Bronchial epithelial cell (primary cell): ENCODE measurements at places on chromosomes 7 and 10. TPM values are rescaled to one million over a fixed set of nuclear protein-coding genes. Genes with fewer than 3 reads are reported as not detected.

ZNF853 gene
- 0.26 and 0.53 TPM in 2 replicates for total RNA-seq

PBLD gene
- 0.53 and 2.4 TPM in 2 replicates for total RNA-seq

DHX32 gene
- total RNA-seq: 34.4 and 37.6 TPM in 2 replicates

CHAT gene
- not detected in 2 replicates for total RNA-seq

ENTPD1 gene
- total RNA-seq: not detected in 2 replicates

ANTXRL gene
- total RNA-seq: not detected in 2 replicates

SPDYE16 gene
- not detected in 2 replicates for total RNA-seq

HOXA7 gene
- not detected in 2 replicates for total RNA-seq

LIPJ gene
- total RNA-seq: not detected in 2 replicates

ABCA13 gene
- total RNA-seq: 0.79 and 1.2 TPM in 2 replicates

CTAGE4 gene
- total RNA-seq: 0.53 and 2.2 TPM in 2 replicates

CYREN gene
- total RNA-seq: 51.9 and 68.0 TPM in 2 replicates
